ENCODE measurements at places on chromosomes 1 and 21.

DNA sequence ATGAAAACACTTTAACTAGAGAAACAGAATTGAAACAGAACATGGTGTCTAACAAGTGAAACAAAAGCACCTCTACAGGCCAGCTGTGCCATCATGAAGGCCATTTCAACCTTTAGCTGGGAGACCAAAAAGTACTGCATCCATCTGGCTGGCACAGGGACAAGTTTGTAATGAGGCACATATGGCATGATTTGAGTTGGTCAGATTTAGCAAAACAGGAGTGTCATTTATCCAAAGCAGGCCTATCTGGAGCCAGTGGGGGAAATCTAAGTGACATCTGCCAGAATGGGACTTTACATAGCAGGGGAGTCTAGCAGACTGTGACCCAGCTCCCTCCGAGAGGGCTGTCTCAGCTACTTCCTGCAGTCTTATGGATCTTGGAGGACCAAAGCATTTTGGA, 51.9 kb downstream of the DNTTIP2 start:
- no peak for DNase-seq

- DNase-seq, result no peak
Observed at GRCh38 chr1:173406783-173407230, 70.3 kb upstream of the PRDX6 start.

GRCh38 chr1:26961826-26962225, 1.6 kb upstream of the KDF1 start:
- DNase-seq, result no peak

DNA sequence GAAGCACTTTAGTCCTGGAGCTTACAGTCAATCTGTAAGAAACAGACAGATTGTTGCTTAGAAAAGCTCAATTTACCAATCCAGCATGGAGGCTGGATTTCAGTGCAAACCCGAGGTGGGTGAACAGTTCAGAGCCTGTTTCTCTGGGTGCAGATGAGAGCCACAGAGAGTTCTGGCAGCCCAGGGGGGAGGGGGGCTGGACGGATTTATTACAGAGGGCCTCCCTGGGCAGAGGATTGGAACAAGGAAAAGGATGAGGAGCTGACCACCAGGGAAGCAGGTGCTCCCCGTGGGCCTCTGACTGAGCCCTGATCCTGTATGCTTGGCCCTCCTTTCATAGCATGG, 38.0 kb upstream of the EPS8L3 start:
- DNase-seq, result no peak

GRCh38 chr1:61851849-61852669, 109.8 kb downstream of the PATJ start:
- no peak for DNase-seq

- DNase-seq, result no peak
Observed at GRCh38 chr1:221331273-221332183, 410.4 kb downstream of the DUSP10 start.

GRCh38 chr1:186977266-186977957, 148.7 kb downstream of the PLA2G4A start:
- DNase-seq, result no peak

DNA sequence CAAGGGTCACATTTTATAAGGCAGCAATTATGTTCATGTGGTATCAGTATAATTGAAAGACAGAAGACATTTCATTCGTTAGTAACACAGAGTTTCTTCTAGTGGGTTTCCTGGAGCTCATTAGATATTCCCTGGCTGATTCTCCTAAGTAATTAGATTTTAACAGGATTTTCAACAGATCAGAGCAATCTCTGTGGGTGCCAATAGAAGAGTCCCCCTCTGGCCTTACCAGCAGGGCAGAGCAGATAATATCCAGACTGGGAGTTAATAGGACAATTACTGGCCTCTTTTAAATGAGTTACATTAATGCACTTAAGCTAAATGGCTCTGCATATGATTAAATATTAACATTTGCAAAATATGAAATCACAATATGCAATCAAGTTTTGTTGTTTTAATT, 74.2 kb upstream of the FOXD3 start:
- DNase-seq, result no peak

GRCh38 chr1:47190509-47190855, 646 bp upstream of the PDZK1IP1 start:
- DNase-seq, result no peak

GRCh38 chr1:87437663-87438295, 109.1 kb downstream of the LMO4 start:
- no peak for DNase-seq

- DNase-seq, result no peak
Observed at GRCh38 chr21:37873655-37874054, 42.6 kb downstream of the KCNJ6 start.

- DNase-seq, result no peak
Observed at GRCh38 chr1:63264161-63264560, 58.2 kb upstream of the FOXD3 start.

DNA sequence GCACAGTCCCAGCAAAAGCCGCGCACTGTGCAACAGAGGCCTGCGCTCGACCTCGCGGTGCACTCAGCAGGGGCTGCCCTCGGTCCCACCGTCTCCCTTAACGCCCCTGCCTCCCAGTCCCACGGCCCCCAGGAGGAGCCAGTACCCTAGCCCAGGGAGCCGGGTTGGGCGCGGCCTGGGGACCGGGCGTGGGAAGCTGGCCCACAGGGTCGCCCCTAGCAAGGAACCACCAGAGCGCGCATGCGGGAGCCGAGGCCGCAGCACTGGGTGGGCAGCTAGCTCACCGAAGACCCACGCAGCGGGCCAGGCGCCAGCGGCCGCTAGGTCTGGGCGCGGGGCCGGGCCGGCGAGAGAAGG, 21.6 kb upstream of the ZNF678 start:
- DNase-seq, result no peak

DNA sequence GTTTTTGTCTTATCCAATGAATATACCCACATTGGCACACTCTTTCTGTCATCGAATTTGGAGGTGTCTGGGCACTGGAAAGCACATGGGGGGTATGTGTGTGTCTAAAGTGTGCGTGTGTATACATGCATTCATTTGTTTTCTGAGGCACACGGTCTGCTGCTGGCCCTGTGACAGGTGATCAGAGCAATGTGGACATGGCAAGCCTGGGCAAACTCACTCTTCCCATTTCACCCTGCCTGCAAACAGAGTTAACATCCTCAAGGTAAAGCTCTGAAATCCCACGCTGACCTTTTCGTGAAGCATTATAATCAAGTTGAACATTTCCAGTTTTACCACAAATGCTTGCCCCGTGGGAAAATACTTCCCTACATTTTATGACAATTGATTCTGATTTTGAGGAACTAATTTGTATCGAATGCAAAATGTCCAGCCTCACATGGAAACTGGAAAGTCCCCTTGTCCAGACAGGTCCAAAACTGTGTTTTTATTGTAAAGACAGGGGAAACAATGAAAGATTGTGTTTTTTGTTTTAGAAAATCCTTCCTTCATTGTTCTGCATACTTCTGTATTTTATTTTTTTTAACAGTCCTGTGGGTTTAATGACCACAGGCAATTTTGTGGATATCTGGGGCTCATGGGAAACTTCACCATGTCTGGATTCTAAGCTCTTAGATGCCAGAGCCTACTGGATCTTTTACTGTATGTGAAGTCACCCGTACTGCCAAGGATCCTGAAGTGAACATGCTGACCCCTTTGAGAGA, 160.9 kb downstream of the PBX1 start:
- no peak for DNase-seq

- no peak for DNase-seq
Observed at GRCh38 chr21:39553331-39553730, 59.4 kb upstream of the B3GALT5 start.

GRCh38 chr1:231091831-231092301, 51.8 kb upstream of the FAM89A start:
- DNase-seq, result peak; percentile 44

- DNase-seq, result no peak
Observed at GRCh38 chr1:222653178-222653827, 35.4 kb downstream of the MIA3 start.

DNA sequence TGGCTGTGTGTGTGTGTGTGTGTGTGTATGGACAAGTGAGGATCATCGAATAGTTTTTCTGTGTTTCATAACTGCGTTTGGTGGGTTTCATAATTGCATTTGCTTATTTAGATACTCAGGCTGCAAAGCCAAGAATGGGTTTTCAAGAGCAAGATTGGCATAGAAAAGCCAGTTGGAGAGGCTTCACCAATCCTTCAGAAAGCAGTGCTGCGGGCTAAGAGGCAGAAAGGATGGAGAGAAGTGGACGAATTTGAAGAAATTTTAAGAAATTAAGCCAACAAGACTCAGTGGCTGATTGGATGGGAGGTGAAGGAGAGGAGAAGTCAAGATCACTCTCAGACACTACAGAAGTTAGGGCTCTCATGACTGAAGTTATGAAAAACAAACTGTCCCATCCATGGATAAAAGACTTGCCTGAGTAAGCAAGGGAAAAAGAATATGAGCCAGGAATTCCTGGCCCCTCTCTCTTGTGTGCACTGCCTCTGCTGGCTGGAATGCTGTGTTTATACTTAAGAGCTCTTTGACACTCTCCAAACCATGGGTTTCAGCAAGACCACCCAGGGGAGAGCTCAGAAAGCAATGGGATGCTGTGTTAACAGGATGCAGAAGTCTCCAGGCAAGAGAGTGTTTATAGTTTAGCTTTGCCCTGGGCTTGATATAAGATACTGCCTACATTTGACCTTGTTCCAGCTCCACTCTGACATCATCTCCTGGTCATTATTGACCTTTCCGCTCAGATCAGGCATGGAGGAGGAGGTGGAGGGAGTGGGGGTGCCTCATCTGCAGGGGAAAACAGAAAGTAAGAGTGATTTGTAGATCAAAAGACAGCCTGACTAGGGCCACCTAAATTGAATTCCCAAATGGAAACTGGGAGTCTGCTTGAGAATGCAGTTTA, 232.0 kb upstream of the PLXNA2 start:
- no peak for DNase-seq

GRCh38 chr1:115840605-115841460, at the start of gene NHLH2:
TSS of gene NHLH2 (minus strand) at chr1:115841126. CDS start at chr1:115838372, 2,754 bp downstream.
- DNase-seq, result no peak

GRCh38 chr1:183470147-183470960, 1.9 kb upstream of the SMG7 start:
- DNase-seq, result peak; percentile 95

GRCh38 chr1:119653839-119654170, 5.7 kb upstream of the ZNF697 start:
- no peak for DNase-seq

- no peak for DNase-seq
Observed at GRCh38 chr21:14979264-14979663, 85.5 kb downstream of the NRIP1 start.

DNA sequence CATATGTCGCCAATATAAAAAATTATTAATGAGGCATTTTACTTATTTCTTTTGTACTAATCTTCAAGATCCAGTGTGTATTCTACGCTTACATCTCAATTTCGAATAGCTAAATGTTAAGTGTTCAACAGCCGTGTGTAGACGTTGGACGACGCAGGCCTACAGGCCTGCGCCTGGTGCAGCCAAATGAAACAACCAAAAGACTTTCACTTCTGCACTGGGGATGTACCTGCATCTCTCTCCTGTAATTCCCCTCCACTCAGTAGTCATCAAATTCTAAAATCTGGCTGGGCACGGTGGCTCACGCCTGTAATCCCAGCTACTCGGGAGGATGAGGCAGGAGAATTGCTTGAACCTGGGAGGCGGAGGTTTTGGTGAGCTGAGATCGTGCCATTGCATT, 76.8 kb upstream of the HNRNPU start:
- no peak for DNase-seq

- DNase-seq, result no peak
Observed at GRCh38 chr1:186112280-186112679, 262.8 kb downstream of the TPR start.

GRCh38 chr1:77202751-77203150, 16.5 kb downstream of the PIGK start:
- DNase-seq, result no peak

- DNase-seq, result no peak
Observed at GRCh38 chr1:76881762-76882161, 14.5 kb downstream of the ST6GALNAC5 start.

- DNase-seq, result no peak
Observed at GRCh38 chr1:197695961-197696360, 79.3 kb downstream of the DENND1B start.

DNA sequence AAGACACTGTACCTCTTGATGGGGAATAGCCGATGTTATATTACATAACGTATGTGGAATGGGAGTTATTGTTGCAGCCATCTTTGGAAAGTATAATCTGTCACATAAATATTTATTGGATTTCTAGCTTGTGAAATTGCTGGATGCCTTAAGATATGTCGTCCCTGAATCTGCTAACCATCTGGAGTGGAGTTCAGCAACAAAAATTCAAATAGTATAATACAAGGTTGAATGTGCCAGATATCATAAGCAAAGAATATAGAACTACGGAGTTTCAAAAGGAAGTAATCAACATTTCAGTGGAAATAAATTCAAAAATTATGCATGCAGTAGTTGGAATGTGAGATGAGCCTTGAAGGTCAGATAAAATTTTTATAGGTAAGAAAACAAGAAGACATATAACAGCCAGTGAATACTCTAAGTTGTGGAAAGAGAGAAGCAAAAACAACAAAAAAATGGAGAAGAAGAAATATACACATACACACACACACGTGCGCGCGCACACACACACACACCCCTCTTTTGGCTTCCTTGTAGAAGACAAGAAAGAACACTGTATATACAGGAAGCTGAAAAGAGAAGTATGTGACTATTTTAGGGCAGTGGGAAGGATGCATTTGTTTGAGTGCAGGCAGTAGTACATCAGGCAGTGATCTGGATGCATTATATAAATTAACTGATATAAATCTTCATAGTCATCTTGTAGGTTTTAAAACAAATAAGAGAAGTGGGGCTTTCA, 516.7 kb downstream of the KCNT2 start:
- no peak for DNase-seq

DNA sequence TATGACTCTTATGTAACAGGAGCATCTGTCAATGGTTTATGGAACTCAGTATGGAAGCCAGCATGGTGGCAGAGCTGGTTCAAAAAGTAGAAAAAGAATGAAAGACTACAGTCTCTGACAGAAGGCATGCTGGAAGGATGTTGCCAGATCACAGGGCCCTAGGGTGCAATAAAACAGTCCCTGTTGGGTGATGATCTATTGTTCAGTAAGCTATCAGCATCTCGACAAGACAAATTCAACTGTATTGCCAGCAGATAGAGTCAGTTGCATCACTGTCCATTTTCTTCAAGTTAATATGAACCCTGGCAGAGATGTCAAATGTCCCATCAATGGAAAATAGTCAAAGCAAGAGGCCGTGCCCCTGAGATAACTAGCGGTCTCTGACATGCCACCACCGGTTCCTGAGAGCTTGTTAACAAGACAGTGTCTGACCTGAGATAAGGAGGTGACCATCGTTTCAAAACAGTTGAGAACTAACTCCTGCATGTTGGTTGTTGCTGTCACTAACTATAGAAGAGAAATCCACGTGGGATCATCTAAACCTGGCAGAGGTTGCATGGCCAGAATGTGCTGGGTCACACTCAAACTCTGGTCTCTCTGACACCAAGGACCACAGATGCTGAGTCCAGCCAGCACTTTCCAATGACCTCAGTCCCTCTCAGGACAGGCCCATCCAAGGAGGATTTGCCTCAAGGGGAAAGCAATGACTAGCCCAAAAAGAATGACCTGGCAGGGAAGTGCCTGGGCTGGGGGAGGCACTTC, 125.9 kb downstream of the RIPK4 start:
- DNase-seq, result no peak

GRCh38 chr1:57719274-57719673, 295.4 kb upstream of the DAB1 start:
- no peak for DNase-seq

GRCh38 chr1:204213668-204214662, at the start of gene GOLT1A:
TSS of gene GOLT1A (minus strand) at chr1:204213988. CDS start at chr1:204213906, 82 bp downstream.
- DNase-seq, result peak; percentile 49

Measured in stimulated activated CD4-positive, alpha-beta T cell treated with anti-CD3 and anti-CD28 coated beads, Interleukin-4, amount 100 ng/mL, for 1 hour (primary cell).